ENCODE measurements at places on chromosomes 16 and 17.

DNA sequence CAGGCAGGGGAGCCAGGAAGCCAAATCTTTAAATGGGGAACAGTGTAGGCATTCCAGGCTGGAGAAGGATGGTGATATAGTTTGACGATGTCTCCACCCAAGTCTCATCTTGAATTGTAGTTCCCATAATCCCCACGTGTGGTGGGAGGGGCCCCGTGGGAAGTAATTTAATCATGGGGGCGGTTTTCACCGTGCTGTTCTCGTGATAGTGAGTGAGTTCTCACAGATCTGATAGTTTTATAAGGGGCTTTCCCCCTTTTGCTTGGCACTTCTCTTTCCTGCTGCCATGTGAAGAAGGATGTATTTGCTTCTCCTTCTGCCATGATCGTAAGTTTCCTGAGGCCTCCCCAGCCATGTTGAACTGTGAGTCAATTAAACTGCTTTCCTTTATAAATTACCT is 28.8 kb downstream of the GINS3 start:
- DNase-seq: no peak

- no peak for DNase-seq
These were observed 33.0 kb downstream of the KCNJ16 start for GRCh38 chr17:70107904-70108565.

DNA sequence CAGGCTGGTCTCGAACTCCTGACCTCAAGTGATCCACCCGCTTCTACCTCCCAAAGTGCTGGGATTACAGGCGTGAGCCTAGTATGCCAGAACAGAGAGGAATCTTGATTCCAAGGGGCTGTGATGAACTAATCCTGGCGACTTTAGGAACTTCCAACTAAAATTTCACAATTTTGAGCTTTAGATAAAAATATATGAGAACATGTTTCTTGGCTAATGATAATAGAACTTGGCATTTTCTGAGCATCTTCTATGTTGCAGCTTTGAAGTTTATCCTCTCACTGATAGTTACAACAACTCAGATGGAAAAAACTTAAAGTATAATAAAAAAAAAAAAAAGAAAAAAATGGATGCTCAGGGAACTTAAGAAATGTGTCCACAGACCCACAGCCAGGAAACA is 69.8 kb upstream of the WSCD1 start:
- DNase-seq: no peak

- no peak for DNase-seq
These were observed 13.4 kb downstream of the TPSG1 start for GRCh38 chr16:1211451-1212268.

- no peak for DNase-seq
These were observed 127.6 kb downstream of the CHD9NB start for GRCh38 chr16:52925143-52925542.

- no peak for DNase-seq
These were observed 133.9 kb upstream of the SOX9 start for GRCh38 chr17:71986886-71987285.

- DNase-seq: no peak
These were observed at the start of gene LASP1NB for GRCh38 chr17:38925263-38925995. Gene LASP1NB, plus strand, starts transcription at chr17:38925614.

DNA sequence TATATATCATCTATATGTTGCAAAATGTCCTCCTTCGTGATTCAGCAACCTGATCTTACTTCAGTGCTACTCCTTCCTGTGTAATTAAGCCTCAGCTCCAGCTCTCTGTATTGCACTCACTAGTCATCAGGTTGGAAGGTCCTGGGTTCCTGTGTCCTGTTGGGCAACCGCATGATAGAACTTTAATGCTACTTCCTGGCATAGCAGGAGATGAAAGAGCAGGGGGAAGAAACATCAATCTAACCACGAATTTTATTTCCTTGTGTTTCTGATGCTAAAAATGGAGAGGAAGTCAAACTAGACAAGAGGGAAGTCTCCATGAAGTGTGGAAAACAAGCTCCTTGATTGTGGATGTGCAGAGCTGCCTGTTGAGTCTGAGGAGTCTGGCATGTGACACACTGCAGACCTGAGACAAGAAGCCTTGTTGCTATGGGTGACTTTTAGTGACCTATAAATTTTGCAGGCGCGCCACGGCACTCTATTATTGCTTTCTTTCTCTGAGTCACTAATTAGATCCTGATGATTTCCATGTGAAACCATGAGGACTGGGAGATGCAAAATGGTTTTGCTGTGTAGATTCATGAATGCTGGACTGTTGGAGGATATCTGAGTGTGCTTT is 25.6 kb downstream of the IGSF6 start:
- peak; percentile 98 for DNase-seq

GRCh38 chr16:26976873-26977272 is 89.9 kb upstream of the C16orf82 start:
- DNase-seq: no peak

DNA sequence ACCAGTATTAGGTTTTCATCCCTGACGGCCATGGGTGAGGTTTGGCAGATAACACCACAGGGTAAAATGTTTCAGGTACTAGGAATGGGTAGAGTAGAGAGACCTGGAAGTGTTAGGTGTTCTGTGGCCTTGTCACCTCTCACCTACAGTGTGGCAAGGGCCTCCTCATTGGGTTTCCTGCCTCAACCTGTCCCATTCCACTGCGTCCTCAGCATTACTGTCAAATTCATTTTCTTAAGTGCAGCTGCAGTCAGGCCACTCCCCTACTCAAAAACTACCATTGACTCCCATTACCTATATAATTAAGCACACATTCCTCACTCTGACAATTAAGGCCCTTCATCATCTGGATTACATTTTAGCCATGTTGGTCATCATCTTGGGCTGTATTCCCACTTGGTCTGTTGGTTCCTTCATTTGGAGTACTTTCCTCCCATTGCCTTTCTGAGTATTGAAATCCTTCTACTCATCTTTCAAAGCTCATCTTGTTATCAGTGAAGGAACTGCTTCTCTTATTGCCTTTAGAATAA is 64.5 kb downstream of the NUP88 start:
- DNase-seq: no peak

DNA sequence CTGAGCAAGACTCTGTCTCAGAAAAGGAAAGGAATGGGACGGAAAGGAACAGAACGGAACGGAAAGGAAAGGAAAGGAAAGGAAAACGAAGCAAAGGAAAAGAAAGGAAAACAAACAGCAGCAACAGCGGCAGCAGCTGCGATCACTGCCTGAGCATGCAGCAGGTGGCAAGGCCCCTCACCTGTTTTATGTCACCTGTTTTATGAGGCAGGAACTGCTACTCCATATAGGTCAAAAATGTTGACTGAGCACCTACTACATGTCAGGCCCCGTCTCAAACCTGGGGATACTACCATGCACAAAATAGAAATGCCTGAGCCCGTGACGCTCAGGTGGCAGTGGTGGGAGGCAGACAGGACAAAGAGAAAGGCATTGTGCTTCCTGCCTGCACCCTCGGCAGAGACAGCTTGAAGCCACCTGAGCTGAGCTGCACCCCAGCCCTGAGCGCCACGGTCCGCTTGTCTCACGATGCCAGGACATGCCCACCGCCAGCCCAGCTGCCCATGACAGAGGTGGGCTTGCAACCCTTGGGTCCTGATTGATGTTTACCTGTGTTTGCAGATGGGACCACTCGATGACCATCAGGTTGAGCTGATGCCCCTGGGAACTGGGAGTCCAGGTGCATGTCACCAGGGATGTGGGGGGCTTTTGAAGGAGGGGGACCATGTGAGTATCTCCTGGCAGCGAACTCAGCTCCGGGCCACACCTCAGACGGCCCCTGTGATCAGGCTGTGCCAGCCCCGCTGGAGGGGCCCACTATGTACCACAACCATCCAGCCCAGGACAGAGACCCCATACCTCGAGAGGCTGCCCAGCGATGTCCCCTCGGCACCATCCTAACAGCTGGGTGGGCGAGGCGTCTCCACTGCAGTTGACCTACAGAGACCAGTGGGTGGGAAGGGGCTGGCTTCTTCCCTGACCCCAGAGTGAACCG is 77.4 kb downstream of the RMI2 start:
- no peak for DNase-seq

DNA sequence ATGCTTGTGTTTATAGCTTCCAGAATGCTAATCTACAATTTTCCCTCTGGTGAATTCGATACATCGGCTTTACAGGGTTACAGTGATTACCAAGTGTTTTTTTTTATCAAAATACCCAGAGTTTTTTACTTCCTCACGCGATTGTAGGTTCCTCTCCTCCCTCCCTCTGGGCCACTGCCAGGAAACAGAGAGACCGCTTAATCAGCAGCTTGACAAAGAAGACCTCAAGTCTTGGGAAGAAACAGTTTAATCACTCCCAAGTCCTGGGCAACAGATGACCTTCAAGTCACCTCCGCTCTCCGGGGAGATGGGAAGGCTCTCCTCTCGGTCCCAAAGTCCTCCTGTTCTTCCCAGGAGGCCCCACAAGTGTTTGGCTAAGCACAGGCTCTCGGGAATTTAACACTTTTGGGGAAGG is 23.5 kb downstream of the SMTNL2 start:
- DNase-seq: no peak

GRCh38 chr16:87615621-87616041 is 13.3 kb downstream of the JPH3 start:
- DNase-seq: no peak

DNA sequence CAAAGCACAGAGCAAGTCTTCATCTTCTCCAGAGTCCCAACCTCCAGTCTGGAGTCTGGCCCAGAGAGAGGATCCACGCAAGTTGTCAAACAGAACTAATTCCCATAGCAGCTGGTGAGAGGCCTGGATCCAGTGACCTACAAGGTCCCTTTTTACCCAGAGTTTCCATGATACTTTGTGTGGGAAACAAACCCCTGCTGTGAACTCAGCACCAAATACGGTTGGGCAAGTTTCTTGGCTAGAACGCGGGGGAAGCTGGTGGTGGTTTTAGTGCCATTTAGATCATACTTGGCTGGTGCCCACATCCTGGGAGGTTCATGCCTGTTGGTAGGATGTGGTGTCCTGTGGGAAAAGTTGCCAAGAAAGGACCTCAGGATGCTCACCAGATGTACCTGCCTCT is 18.1 kb downstream of the TMC7 start:
- DNase-seq: peak; percentile 92

DNA sequence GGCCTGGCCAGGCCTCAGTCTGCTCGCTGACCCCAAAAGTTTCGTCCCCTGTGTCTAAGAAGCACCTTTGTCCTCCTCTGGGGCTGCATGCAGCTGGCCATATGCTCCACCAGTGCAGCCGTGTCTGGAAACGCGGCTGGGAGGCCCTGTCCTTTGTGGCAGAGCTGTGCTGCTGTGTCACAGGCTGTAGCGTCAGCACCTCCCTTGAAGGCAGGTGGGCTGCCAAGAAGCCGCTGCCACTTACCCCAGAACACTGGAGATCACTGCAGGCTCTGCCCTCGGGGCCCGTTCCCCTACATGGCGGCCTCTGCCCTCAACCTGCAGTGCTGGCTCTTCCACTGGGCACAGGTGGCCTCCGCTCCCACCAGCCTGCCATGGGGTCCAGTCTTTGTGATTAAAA is 15.7 kb upstream of the MC1R start:
- no peak for DNase-seq

GRCh38 chr16:88975511-88976061 is 1.4 kb downstream of the CBFA2T3 start:
- no peak for DNase-seq

- no peak for DNase-seq
These were observed 21.9 kb downstream of the PARN start for GRCh38 chr16:14608111-14608566.

- peak; percentile 58 for DNase-seq
These were observed 12.5 kb downstream of the SLC22A31 start for GRCh38 chr16:89187770-89188392.

GRCh38 chr16:85265810-85266209 is 153.5 kb upstream of the CIBAR2 start:
- DNase-seq: no peak

DNA sequence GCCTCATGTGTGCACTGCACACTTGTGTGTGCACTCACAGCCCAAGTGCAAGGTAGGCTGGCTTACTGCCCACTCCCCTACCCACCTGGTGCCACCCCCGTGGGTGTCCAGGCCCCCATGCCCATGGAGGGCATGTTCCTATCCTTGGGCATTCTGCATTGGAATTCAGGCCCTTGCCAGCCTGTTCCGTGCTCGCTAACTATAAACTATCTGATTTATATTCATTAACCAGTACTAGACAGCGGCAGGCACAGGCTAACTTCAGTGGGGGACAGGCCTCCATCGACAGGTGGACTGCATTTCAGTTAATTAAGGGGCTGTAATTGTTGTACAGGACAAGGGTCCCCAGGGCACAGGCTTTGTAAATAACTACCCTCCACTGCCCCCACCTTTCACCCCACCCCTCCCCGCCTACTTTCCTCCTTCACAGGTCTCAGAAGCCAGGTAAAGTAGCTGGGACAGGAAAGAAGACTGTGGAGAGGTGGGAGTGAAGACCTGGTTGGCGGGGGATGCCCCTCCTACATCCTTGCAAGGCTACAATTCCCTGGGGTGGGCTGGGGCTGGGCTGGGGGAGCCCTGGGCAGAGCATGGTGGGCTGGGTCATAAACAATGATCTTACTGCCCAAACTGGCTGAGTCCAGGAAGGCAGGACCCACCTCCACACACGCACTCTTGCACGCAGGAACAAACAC is 119.0 kb upstream of the LHX1 start:
- DNase-seq: no peak

- peak; percentile 41 for DNase-seq
These were observed 430 bp downstream of the TSEN54 start for GRCh38 chr17:75516619-75517296.

GRCh38 chr17:10081571-10082169 is 116.7 kb downstream of the GAS7 start:
- DNase-seq: no peak

DNA sequence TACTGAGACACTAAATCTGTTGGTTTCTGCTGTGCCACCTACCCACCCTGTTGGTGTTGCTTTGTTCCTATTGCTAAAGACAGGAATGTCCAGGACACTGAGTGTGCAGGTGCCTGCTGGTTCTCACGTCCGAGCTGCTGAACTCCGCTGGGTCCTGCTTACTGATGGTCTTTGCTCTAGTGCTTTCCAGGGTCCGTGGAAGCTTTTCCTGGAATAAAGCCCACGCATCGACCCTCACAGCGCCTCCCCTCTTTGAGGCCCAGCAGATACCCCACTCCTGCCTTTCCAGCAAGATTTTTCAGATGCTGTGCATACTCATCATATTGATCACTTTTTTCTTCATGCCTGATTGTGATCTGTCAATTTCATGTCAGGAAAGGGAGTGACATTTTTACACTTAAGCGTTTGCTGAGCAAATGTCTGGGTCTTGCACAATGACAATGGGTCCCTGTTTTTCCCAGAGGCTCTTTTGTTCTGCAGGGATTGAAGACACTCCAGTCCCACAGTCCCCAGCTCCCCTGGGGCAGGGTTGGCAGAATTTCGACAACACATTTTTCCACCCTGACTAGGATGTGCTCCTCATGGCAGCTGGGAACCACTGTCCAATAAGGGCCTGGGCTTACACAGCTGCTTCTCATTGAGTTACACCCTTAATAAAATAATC is 14.6 kb downstream of the STH start:
- no peak for DNase-seq

- DNase-seq: no peak
These were observed 158.8 kb downstream of the CCDC182 start for GRCh38 chr17:57586196-57586740.
